Stimulated activated CD8-positive, alpha-beta memory T cell treated with anti-CD3 and anti-CD28 coated beads, Interleukin-7, amount 100 ng/mL, for 1 hour (primary cell): ENCODE measurements at places on chromosomes 6 and 20.

DNA sequence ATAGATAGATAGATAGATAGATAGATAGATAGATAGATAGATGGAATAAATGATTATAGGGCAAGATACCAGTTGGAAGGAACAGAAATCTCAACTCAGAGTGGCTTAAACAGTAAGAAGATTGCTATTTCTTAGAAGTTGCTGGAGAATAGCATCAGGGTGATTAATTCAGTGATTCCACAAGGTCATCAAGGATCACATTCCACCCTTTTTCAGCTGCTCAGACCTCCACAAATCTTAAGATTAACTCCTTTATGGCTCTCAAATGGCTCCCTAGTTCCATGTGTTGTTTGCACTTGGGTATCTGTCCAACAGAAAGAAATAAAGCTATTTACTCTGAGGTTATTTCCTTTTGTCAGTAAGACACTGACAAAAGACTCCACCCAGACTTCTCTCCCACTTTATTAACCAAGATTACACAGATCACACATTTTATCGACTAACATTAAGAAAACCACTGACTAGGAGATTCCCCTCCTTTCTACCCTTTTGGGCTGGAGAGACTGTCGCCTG is 68.3 kb upstream of the KIF16B start:
- no peak for DNase-seq

- DNase-seq = no peak
Observed at GRCh38 chr6:1724616-1725015, 114.9 kb downstream of the FOXC1 start.

DNA sequence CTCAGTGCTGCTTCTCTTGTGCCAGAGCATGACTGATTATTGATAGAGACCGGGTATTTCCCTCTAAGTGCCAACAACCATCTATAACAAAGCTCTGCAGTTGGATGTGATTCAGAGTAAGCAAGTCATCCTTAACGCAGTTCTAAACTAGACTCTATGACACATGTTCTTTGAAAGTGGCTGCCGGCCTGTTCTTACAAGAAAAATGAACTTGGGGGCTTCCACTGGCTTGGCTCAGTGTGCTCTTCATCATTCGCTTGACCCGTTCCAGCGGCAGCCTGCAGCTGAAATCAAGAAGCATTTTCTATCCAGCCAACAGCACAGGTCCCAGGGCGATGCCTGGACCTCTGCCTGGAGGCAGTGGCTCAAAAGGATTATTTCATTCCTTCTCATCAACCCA is 29.8 kb downstream of the GFOD1 start:
- no peak for DNase-seq

GRCh38 chr6:33692078-33692759 is 19.3 kb downstream of the UQCC2 start:
- DNase-seq = no peak

- no peak for DNase-seq
Observed at GRCh38 chr20:58007947-58008346, 220.5 kb downstream of the ANKRD60 start.

DNA sequence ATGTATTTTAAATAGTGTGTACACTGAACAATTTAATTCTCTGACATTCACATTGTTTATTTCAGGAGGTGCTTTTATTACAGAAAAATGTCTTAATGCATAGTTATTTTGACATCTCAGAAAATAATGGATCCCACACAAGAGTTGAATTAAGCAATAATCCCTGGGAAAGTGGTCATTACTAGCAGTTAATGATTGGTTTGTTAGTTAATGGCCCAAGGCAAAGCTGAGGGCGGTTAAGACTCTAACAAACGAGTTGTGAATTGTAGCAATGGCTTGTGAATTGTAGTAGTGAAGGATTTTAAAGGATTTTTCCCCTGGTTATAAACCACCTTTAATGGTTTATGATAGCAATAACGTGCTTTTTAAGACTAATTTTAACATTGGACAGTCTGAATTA is 1316.0 kb upstream of the GJE1 start:
- DNase-seq = no peak

DNA sequence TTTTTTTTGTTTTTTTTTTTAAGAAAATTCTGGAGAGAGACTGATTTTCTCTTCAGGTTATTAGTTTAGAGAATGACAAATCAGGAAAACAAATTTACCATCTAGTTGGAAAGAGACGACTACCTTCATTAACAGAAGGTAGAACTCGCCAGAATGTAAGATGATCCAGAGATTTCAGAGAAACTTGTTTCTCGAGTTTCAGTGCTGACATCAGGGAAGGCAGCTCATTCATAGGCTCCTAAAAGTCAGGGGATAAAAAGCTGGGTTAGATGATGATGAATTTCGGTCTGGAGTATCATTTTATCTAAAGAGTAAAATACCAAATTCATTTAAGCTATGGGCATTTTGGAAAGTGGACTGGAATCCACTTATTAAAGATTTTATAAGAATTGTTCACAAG is 27.9 kb downstream of the ZNF334 start:
- DNase-seq = no peak

DNA sequence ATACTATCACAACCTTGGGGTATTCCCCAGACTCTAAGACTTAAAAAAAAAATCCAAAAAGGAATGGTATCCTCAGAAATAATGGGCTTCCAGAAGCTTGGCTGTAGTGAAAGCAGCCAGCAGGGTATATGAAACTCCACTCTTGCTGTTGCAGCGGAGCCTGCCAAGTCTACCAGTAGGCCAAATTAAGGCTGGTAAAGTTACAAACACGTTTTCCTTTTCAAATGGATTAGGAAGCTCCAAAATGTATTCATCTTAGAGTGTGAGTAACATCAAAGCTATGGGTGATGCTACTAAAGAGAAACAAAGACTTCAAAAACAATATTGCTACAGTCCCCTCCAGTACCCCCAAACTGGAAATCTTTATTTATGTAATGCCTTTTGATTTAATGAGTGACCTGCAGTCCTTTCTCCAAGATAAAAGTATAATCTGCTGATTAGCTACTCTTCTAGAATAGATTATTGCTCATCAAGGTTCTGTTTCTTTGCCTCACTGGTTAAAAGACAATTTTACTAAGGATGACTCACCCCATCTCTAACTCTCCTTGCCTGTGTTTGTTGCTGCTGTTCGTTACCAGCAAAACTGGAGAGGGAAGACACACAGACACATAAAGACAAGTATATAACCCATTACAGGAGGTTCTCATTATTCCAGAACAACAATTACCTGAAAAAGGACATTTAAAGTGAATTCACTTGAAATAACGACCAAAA is 84.9 kb downstream of the BTBD9 start:
- DNase-seq = no peak

DNA sequence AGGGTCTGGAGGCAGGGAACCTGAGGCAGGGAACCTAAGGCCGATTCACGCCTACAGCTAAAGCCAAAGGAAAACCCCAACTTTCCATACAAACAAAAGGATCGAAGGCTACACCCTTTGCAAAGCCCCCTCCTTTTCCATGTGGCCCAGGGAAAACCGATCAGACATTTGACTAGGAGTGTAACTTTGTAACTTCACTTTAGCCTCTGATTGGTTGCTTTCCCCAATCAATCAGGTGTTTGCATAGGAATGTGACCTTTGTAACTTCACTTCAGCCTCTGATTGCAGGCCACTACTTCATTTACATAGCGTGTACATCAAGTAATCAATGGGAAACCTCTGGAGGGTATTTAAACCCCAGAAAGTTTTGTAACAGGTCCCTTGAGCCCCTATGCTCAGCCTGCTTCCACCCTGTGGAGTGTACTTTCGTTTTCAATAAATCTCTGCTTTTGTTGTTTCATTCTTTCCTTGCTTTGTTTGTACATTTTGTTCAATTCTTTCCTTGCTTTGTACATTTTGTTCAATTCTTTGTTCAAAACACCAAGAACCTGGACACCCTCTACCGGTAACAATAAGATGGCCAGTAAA is 43.3 kb downstream of the CHD6 start:
- DNase-seq = no peak

DNA sequence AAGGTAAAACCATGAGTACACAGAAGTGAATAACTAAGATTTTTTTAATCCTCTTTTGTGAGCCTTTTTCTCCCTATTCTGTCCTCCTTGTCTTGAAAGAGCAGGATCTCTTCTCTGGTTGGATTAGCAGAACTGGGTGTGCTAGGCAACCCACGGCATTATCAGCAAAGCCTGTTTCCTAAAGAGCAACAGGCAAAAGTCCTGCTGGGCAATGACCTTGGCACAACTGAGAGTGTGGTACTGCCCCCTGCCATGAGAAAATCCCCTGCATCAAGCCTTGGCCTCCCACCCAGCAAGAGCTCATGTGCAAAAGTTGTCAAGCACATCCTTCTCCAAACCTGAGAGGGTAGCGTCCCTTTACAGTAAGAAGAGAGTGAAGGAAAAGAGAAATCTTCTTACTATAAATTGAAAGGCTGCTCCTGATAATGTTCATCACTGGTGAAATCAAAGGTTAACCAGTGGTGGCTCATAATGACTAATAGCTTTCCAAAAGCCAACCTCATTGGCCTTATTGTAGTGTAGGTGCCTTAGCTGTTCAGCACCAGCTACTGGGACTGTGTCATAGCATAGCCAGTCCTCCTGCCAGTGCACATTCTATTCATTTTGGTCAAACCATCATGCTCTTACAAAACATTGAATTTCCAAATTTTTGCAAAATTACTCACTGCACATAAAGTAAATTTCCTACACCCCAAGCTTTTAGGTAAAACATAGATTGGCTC is 17.1 kb downstream of the KIF6 start:
- DNase-seq = no peak

GRCh38 chr6:75167325-75167724 is 38.5 kb downstream of the COL12A1 start:
- no peak for DNase-seq

DNA sequence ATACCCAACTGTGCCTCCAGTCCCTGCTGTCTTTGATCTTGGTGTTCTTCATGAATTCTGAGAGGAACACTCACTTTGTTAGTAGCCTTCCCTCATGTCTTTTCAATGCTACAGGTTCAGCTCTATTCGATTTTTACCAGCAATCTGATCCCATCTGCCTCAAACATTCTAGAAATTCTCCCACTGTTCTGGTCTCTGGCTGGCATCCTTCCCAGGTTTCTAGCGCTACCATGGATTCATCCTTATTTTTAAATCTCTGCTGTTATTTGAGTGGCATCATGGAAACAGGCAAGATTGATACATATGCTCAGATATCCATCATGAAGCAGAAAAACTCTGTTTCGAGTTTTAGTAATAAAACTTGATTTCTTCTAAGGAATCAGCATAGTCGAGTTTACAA is 94.8 kb downstream of the GRM1 start:
- no peak for DNase-seq

- DNase-seq = no peak
Observed at GRCh38 chr6:154579046-154579445, 68.6 kb upstream of the CNKSR3 start.

GRCh38 chr6:16179970-16180431 is 51.1 kb downstream of the MYLIP start:
- no peak for DNase-seq

DNA sequence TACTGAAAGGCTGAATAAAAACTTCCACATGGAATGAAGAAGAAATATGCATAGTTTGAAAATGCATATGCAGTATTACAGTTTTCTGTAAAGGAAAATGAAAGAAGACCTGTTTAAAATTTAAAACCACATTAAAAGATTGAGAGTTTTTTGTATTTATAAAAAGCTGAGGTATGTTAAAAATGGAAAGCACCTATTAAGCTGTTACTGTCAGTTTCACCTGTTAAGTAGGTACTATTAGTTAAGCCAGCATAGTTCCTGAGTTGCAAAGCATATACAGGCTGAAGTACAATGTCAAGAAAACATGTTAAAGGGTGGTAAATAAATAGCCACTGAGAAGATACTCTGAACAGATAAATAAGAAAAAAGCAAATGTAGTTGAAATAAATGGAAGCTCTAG is 69.9 kb downstream of the ATXN1 start:
- DNase-seq = no peak

DNA sequence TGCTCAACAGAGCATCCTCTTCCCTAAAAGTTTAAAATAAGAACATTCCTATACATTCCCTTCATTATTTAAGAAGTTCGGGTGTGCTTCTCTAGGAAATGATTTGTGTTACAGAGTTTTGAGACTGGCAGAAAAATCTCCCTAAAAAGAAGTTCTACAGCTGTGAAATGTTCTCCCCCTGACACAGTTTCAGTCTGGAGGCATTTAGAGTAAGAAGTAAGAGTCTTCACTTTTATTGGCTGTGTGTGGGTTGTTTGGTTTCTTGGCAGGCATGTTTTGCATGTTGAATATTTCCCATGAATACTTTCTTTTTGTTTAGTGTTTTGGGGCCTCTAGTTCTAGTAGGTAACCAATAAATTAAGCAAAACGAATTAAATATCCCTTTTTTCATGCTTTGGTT is 195.9 kb downstream of the TENT5A start:
- DNase-seq = no peak

- no peak for DNase-seq
Observed at GRCh38 chr20:64149141-64149540, 15.1 kb upstream of the MYT1 start.

GRCh38 chr6:132391391-132392269 is 9.6 kb downstream of the MOXD1 start:
- no peak for DNase-seq

DNA sequence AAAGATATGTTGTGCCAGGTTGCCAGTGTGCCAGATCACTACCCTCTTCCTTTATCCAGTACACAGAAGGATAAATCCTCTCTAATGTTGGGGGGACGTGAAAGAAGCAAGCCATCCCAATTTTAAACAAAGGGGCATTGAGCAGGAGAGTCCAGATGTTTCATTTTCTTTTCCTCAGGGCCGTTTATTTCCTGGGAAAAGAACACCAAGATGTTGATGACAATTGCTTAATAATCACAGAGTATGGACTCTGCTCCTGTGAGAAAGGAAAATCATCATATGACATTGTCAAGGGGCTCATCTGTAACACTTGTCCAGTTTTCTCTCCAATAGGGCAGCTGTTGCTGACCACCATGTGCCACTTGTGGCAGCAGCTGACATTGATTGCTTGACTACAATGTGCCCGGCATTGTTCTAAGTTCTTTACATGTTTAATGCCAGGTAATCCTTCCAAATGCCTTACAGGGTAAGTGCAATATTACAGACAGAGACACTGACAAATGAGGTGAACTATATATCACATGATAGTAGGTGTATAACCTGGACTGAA is 161.4 kb downstream of the CD109 start:
- DNase-seq = no peak

DNA sequence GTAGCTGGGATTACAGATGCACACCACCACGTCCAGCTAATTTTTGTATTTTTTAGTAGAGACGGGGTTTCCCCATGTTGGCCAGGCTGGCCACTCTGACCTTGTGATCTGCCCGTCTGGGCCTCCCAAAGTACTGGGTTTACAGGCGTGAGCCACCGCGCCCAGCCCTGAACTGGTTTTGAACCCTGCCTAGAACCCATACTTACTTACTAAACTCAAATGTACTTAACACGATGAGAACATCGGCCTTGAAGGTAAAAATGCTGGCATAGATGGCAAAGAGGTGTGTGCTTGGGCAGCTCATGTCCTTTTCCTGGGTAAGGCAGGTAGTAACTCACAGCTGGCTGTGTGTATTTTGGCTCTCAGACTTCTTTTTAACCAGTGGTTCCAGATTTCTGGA is 3.2 kb upstream of the ARMC12 start:
- no peak for DNase-seq

GRCh38 chr6:21005816-21006570 is 471.7 kb downstream of the CDKAL1 start:
- no peak for DNase-seq

- no peak for DNase-seq
Observed at GRCh38 chr20:57409672-57410397, 18.6 kb downstream of the RBM38 start.
